ENCODE measurements at places on chromosomes 6 and 20. TPM values are rescaled to one million over a fixed set of nuclear protein-coding genes. Genes with fewer than 3 reads are reported as not detected.

The ETV7 gene
- 0.16 TPM for total RNA-seq

The MEI4 gene
- total RNA-seq = not detected

The GPR63 gene
- 3.6 TPM for total RNA-seq

The TMEM217 gene
- 1.9 TPM for total RNA-seq

The CNR1 gene
- 1.5 TPM for total RNA-seq

DNA sequence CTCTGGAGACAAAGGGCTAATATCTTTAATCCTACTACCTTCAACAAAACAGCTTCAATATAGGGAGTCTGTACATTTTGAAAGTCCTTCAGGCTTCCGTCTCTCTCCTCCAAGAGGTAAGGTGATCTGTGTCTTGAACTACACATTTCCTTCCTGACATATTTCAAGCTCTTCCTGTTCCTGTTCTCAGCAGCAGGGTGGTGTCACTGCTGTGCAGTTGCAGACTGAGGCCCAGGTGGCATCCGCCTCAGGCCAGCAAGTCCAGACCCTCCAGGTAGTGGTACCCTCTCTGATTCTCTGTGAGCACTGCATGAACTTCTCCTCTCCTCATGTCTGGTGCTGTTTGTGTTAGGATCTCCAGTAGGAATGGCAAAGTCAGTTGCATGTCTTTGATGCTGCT, 7.8 kb downstream of the NFYA start:
- H3K27me3 ChIP-seq = no peaks in the 10 kb centered on the region
- H3K27ac ChIP-seq = no peak overlapping the region
- H3K4me1 ChIP-seq = no peaks in the 10 kb centered on the region
- no peak overlapping the region for H3K4me3 ChIP-seq

DNA sequence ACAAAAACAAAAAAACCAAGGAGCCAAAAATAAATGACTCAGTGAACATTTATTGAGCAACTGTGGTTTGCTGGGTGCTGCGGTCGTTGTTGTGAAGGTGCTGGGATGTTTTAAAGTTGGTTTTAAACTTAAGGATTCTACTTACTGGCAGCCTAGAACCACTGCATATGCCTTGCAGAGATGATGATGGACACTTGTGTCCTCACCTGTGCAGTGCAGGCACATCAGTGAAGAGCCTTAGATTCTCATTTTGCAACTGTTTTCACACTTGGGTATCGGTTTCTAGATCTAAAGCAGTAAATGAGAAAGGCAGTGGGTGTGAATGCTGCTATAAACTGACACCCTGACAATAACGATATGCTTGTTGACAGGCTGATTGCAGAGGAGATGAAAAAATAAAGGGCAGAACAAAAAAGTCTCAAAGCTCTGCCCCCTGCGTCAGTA, 68.8 kb downstream of the UTRN start:
- no peak for DNase-seq
- H3K4me1 ChIP-seq = no peaks in the 10 kb centered on the region
- H3K27me3 ChIP-seq = no peaks in the 10 kb centered on the region

DNA sequence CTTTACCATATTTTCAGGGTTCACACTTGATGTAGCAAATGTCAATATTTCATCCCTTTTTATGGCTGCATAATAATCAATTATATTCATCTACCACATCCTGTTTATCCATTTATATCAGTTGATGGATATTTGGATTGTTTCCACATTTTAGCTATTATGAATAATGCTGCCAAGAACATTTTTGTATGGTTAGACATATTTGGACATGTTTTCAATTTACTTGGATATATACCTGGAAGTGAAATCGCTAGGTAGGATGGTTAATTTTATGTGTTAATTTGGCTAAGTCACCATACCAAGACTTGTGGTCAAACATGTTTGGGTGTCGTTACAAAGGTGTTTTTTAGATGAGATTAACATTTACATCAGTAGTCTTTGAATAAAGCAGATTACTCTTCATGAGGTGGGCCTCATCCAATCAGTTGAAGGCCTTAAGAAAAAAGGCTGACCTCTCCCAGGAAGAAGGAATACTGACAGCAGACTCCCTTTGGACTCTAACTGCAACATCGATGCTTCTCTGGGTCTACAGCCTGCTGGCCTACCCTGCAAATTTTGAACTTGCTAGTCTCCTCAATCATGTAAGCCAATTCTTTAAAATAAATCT, 196.5 kb downstream of the BACH2 start:
- no peaks in the 10 kb centered on the region for H3K27me3 ChIP-seq
- H3K4me3 ChIP-seq = no peak overlapping the region
- H3K4me1 ChIP-seq = no peaks in the 10 kb centered on the region

- no peaks in the 10 kb centered on the region for H3K4me1 ChIP-seq
- no peaks in the 10 kb centered on the region for H3K36me3 ChIP-seq
- H3K27me3 ChIP-seq = no peaks in the 10 kb centered on the region
- no peak overlapping the region for H3K27ac ChIP-seq
Observed at GRCh38 chr6:113403966-113404595, 453.1 kb upstream of the MARCKS start.

DNA sequence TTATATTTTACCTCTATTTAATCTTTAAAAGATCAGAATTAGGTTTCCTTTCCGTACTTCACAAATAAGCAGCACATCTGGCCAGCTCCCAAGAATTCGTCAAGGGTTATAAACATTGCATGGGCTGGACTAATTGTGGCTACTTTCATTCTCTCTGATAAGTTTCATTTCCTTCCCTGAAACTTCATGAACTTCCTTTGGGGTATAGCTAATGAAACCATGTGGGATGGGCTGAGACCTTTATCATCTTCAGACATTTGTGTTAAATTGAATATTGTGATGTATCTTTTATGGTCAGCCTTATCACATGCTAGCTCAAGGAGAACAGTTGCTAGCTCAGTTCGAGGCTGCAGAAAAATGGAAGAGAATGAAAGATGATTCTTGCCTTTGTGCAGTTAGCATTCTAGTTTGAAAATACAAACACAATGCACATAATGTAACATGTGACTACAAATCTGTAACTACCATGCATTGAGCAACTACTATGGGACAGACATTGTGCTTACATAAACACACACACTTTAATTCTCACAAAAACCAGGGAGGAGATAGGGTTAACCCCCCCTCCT, 1.7 kb upstream of the GMPR start:
- H3K4me3 ChIP-seq = no peak overlapping the region
- H3K27ac ChIP-seq = peak overlapping the region; percentile 72
- H3K27me3 ChIP-seq = no peaks in the 10 kb centered on the region

DNA sequence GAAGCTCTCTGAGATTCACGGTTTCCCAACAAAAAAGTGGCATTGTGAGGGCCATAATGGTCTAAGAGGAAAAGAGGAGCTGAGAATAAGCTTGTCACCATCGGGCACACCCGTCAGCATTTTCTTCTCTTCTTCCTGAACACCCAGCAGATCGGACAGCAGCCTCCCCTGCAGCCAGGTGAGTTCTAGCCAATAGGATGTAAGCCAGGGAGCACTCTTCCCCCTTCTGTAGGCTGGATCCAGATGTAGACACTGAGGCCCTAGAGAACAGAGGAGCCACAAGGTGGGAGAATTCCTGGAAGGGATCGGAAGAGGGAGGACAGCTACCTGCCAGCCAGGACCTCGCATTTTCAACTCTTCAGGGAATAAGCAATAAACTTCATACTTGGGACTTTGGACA, 228.0 kb downstream of the SYNDIG1 start:
- no peak for DNase-seq
- H3K27me3 ChIP-seq = no peaks in the 10 kb centered on the region
- H3K4me1 ChIP-seq = no peaks in the 10 kb centered on the region
- H3K4me3 ChIP-seq = no peak overlapping the region

DNA sequence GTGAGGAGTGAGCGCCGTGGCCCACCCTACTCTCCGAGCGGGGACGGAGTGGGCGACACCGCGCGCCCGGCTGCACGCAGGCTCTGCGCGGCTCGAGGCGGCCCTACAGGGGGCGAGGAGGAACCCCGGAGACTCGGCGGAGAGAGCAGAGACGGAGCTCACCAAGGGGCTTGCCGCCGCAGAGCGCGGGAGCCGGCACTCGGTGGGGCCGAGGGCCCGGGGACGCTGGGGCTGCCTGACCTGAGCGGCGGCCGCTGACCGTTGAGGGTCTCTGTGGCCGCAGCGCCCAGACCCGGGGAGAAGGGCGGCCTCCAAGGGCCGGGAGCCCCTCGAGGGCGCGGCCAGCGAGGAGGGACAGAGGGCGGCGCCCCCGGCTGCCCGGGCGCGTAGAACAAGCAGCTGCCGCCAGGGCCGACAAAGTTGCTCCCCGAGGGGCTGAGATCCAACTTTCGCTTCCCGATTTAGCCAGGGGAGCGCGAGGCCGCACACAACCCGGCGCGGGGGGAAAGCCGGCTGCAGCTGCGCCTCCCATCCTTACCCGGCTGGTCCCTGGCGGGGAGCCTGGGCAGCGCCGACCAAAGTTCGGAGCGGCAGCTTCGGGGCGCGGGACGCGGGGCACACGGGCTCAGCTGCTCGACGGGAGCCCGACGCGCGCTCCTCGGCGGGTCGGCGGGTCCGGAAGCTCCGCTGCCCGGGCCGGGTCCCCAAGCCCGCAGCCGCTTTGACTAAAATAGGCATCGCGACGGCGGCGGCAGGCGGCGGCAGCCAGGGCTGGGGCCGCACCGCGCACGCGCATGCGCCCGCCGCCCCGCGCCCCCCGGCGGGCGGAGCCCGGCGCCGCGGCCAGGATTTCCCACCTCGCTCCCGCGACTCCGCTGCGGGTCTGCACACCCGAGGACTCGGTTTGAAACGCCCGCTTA, 43.1 kb downstream of the POPDC3 start:
- peaks cover 16% of the 10 kb centered on the region for H3K4me1 ChIP-seq
- peak overlapping the region; percentile 38 for H3K4me3 ChIP-seq
- DNase-seq = peak; percentile 56
- H3K27me3 ChIP-seq = peaks cover 6% of the 10 kb centered on the region

DNA sequence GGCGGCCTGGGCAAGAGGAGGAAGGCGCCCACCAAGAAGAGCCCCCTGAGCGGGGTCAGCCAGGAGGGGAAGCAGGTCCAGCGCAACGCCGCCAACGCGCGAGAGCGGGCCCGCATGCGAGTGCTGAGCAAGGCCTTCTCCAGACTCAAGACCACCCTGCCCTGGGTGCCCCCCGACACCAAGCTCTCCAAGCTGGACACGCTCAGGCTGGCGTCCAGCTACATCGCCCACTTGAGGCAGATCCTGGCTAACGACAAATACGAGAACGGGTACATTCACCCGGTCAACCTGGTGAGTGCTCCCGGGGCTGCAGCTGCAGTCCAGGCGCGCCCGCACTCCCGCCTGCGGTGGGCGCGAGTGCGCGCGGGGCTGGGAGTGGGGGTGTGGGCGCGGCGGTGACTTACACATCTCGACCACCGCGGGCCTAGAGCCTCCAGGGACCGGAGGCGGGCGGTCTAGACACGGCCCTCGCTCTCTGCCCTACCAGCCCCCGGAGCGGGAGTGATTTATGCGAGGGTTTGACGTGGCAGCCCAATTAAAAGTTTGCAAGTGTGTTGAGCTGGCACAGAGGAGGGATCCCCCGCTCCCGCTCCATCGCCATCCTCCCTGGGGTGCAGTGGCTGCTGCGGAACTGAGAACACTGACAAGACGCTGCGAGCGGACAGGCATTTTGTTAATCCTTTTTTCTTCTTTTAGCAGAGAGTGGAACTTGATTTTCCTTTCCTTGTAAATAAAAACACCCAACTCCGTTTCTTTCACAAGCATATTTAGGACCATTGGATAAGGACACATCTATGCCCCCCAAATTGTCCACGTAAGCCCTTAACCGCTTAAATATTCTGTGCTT, 867 bp downstream of the TCF21 start:
- H3K27ac ChIP-seq = no peak overlapping the region
- H3K4me1 ChIP-seq = peaks cover 20% of the 10 kb centered on the region
- H3K36me3 ChIP-seq = no peaks in the 10 kb centered on the region
- no peak overlapping the region for H3K4me3 ChIP-seq
- no peak for DNase-seq
- peaks cover 40% of the 10 kb centered on the region for H3K27me3 ChIP-seq

- H3K4me1 ChIP-seq = no peaks in the 10 kb centered on the region
- H3K27ac ChIP-seq = no peak overlapping the region
- no peak for DNase-seq
- H3K36me3 ChIP-seq = no peaks in the 10 kb centered on the region
Observed at GRCh38 chr6:85715797-85716196, 73.1 kb upstream of the SYNCRIP start.

DNA sequence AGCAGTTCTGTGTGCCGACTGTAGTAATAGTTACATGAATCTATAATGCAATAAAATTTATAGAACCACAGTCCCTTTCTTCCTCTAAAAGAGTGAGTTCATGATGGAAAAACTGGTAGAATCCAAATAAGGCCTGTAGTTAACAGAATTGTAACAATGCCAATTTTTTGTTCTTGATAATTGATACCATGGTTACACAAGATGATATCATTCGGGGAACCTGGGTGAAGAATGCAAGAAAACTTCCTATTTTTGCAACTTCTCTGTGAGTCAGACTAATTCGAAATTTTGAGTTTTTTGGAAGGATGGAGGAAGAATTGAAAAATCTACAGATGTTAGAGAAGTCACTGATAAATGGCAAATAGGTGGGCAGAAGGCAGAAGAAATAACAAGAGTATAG, 381.8 kb downstream of the CDKAL1 start:
- H3K4me3 ChIP-seq = no peak overlapping the region
- H3K4me1 ChIP-seq = no peaks in the 10 kb centered on the region
- no peak overlapping the region for H3K27ac ChIP-seq

DNA sequence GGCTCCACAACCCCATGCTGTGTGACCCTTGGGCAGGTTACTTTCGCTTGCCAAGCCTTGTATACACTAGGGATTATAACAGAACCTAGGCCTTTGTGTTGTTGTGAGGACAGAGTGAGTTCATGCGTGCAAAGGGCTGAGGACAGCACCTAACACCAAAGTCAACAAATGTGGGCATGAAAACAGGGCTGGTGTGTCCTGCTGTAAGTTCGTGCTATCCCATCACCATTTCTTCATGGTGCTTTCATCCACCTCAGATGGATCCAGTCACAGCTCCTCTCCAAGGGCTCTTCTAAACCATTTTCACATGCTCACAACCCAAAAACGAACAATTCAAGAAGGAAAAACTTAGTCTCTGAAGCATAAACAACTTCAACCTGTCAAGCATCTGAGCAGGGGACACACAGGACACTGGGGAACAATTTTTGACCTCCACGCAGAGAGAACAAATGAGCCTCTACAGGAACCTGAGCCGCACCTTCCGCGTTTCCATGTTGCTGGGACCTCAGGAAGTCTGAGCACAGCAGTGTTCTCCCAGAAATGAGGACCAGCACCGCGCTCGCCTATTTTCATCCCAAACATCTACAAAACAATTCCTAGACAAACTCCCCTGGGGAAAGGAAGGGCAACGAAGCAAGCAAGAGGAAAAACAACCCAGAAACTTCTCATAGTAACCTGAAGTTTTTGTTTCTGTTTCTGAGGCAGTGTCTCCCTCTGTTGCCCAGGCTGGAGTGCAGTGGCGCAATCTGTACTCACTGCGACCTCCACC, 3.1 kb downstream of the LRP11 start:
- H3K4me3 ChIP-seq = no peak overlapping the region
- no peaks in the 10 kb centered on the region for H3K27me3 ChIP-seq
- H3K4me1 ChIP-seq = peaks cover 16% of the 10 kb centered on the region
- DNase-seq = no peak
- no peak overlapping the region for H3K27ac ChIP-seq

GRCh38 chr20:36658300-36658699, 12.3 kb upstream of the SLA2 start:
- no peaks in the 10 kb centered on the region for H3K4me1 ChIP-seq
- H3K27me3 ChIP-seq = no peaks in the 10 kb centered on the region
- H3K36me3 ChIP-seq = peaks cover 10% of the 10 kb centered on the region
- no peak overlapping the region for H3K4me3 ChIP-seq

- no peak overlapping the region for H3K4me3 ChIP-seq
- H3K27me3 ChIP-seq = no peaks in the 10 kb centered on the region
- H3K27ac ChIP-seq = no peak overlapping the region
- DNase-seq = no peak
Observed at GRCh38 chr6:75233092-75233615, 10.4 kb downstream of the COX7A2 start.

GRCh38 chr6:158158748-158159147, 9.3 kb downstream of the SERAC1 start:
- H3K27me3 ChIP-seq = no peaks in the 10 kb centered on the region
- H3K4me1 ChIP-seq = no peaks in the 10 kb centered on the region
- no peak overlapping the region for H3K27ac ChIP-seq
- no peak for DNase-seq
- H3K4me3 ChIP-seq = no peak overlapping the region
